Testis (tissue), 5 donors: ENCODE measurements at places on chromosomes 3 and 15. TPM values are rescaled to one million over a fixed set of nuclear protein-coding genes. Genes with fewer than 3 reads are reported as not detected.

Gene CERS3
- 17.8 TPM for total RNA-seq

- DNase-seq = no peak
Measured at GRCh38 chr3:122989856-122990575, 37.5 kb downstream of the SEMA5B start.

DNA sequence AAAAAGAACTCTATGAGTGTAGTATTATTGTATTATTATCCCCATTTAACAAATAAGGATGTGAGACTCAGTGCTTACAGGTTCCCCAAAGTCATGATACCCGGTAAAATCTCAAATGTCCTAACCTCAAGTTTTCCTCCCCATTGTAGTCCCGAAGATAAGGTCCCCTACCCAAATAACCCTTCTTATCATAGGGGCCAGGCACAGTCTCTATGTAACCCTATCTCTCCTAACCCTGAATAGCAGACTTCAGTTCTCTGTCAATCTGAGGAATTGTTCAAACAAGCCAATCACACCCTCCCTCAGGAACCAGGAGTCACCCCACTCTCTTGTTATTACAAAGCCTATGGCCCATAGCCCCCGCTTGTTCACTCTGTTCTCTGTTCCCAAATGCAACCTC is 10.5 kb upstream of the SUSD5 start:
- no peak for DNase-seq

GRCh38 chr15:79168922-79169456 is 78.4 kb upstream of the RASGRF1 start:
- DNase-seq = peak; percentile 48

Gene ABHD6
- total RNA-seq = 12.1 TPM

GRCh38 chr15:56249092-56249491 is 5.4 kb upstream of the RFX7 start:
- no peak for DNase-seq

DNA sequence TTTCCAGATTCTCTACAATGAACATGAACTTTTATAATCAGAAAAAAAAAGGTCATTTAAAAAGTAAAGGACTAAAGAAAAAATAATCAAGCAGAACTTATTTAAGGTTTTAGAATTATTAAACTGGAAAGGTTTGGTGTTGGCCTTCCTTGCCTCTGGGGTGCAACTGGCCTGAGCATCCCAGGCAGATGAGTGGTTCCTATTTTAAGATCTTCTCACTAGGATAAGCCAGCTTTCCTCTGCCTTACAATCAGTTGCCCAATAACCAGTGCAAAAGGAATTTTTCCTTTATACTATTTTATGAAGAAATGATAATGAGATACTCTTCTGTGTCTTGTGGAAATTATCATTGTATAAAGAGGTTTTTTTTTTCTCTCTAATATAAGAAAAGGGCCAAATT is 56.6 kb downstream of the SEC22A start:
- DNase-seq = no peak

Gene PAQR9
- 16.8 TPM for total RNA-seq

GRCh38 chr15:63600001-63600615 is 2.9 kb downstream of the FBXL22 start:
- no peak for DNase-seq

GRCh38 chr3:52798376-52798977 is 3.9 kb downstream of the ITIH3 start:
- DNase-seq = no peak

Gene MYL3
- 3.0 TPM for total RNA-seq

- no peak for DNase-seq
Measured at GRCh38 chr3:55511895-55512570, 24.9 kb upstream of the WNT5A start.

DNA sequence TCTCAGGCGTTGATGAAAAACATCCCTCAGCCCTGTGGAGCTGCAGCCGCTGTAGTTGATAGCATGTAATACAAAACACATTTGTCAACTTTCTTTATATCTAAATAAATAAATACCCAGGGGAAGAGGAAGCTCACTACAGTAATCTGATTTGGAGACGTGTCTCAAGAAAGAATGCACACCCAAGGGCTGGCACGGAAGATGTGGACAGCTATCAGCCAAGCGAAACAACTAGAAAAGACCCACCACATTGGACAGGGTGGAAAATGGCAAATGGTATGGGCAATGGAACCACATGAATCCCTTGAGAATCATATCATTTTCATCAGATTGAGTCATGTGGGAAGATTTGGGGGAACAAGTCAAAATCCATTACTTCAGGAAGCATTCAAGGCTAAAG is 43.1 kb upstream of the ALDH1A3 start:
- no peak for DNase-seq

- no peak for DNase-seq
Measured at GRCh38 chr15:53911431-53911830, 66.8 kb upstream of the UNC13C start.

DNA sequence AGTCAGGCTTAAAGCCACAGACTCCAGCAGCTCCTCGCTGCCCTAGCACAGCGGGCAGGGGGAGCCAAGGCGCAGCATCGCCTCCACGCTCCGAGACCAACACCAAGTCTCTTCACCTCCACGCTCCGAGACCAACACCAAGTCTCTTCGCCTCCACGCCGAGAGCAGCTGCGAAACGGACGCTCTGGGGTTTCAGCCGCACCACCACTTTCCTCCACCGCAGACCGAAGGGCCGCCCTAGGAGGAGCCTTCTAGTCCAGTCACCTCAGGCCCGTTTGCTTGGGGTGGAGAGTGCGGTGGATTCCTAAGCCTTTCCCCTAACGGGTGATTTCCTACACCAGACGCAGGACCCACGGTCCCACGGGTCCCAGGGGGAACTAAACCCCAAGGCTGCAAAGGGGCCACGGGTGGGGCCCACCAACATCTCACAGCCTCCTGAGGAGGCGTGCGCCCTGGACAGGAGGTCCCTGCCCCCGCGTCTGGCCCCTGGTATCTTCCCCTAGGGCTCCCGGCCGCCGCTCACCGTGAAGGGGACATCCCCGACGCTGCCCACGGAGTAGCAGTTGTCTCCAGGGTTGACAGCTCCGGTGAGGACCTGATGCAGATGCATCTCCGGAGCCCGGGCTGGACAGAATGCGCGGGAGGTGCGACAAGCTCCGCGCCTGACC is 501 bp downstream of the DMXL2 start:
- peak; percentile 65 for DNase-seq

DNA sequence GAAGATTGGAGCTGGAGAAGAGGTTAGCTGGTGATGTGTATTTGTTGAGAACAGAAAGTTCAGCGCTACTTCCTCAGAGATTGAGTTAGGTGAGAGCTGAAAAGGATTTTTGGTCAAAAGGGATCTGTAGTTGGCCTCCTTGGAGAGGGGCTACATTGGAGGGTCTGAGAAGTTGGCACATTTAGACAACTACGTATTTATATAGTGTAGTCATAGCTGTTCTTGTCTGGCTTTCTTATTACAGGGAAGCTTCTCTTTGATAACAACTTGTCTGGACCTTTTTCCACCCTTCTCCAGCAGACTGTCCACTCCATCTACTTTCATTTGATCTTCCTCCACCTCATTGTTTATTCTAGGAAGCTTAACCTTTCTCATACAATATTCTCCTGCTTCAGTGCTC is 43.7 kb downstream of the KAT2B start:
- DNase-seq = no peak

DNA sequence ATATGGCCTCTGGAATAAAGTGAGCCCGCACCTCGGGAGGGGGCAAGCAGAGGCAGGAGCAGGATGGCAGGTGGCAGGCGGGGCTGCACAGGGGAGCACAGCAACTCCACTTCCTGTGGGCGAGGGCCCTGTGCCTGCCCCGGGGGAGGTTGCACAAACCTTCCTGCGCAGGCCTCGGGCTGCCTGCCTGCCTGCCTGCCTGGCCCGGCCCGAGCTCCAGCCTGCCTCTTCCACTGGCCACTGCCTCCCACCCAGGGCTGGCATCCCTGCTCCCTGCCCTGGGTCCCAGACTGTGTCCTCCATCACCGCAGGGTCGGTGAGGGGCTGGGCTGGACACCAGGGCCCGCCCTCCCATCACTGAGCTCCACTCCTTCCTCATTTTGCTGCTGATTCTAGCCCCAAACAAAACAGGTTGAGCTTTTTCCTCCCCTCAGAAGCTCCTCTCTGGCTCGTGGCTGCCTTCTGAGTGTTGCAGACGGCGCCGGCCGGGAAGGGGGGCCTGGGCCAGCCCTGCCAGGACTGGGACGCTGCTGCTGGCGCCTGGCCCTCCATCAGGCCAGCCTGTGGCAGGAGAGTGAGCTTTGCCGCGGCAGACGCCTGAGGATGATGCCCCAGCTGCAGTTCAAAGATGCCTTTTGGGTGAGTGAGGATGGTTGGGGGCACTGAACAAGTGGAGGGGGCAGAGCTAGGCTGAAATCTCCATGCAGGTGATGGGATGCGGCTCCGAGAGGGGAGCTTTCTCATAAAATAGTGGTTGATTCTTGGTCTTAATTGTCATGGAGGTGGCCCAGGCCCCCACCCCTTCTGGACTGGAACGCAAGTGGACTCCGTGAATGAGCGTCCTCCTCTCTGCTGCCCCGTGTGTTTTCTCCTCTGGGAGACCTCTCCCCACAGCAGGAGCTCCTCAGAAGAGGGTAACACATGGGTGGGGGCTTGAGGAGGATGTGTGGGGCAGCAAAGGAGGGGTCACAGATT is at the start of gene PSTPIP1:
TSS of gene PSTPIP1 (plus strand) at position 156 of the 975 bp plus-strand sequence. CDS start at position 604, 448 bp downstream.
- no peak for DNase-seq

- no peak for DNase-seq
Measured at GRCh38 chr3:102478160-102478559, 43.3 kb downstream of the ZPLD1 start.

Gene TF
- total RNA-seq = 53.1 TPM

Gene FEZF2
- total RNA-seq = not detected

DNA sequence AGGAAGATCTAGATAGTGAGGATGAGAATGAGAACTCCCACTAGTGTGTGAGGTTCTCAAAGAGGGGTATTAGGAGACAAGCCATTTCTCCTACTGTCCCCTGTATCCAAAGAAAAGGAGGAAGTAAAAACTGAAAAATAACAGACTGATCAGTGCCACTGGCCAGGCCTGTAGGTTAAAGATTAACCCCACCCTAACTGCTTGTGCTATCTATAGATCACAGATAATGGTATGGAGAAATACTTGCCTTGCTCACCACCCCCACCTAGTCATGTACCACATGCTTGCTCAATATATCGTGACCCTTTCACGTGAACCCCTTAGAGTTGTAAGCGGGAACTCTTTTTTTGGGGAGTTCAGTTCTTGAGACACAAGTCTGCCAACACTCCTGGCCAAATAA is 519.7 kb upstream of the FRG2C start:
- DNase-seq = no peak

DNA sequence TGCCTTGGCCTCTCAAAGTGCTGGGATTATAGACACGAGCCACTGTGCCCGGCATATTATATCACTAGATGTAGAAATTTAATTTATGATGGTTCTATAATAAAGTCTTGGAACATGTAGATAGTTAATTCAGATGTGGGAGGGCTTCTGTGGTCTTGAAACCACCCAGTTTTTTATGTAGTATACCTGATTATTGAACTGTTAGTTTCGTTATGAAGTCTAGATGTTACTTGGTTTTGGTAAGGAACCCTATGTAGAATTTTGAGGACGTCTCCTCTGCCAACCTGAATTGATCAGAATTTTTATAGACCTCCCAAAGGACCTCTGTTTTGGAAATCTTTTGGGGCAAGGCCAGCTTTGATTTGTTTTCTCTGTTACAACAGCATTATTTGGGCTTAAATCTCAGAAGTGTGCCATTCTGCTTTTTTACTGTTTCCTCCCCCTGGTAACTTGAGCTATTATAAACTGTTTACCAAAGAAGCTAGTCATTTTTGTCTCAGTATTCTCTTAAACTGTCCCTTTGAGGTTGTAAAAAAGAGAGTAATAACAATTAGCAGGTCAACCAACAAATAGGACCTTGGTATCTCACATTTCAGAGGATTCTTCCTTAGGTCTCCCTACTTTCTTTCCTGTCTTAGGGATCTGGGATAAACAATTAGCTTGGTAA is 20.8 kb downstream of the AKAP13 start:
- DNase-seq = no peak

Gene CISH
- total RNA-seq = 1.3 TPM

Gene PRRT3
- total RNA-seq = 7.2 TPM

Gene DCBLD2
- total RNA-seq = 161 TPM

DNA sequence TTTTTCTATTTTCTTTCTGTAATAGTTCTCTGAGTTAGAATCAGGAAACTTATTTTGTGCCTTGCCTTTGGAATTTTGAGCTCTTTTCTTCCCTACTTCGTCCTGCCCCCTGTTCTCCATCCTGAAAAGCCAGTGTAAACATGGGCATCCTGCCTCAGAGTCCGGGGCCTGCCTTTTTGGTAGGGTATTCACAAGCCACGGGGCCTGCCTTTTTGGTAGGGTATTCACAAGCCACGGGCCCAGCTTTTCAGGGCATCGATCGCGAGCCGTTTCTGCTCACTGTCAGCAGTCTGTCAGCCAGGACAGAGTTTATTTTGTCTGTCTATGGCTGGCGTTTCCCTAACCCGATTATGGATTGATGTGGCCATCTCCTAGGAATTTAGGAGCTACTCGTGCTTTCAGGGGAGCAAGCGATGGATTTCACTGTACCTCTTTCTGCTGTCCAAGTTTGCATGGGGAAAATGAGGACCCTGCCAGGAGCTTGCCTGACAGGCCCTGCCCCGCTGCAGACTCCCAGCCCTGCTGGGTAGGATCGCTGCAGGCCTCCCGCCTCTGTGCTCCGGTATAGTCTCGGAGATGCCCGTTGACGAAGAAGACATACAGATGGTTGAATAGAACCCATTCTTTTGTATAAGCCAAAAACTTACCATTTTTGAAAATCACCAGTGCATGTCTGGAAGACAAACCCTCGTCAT is 12.8 kb downstream of the SYNM start:
- no peak for DNase-seq

GRCh38 chr3:15300323-15301078 is 31.9 kb downstream of the SH3BP5 start:
- no peak for DNase-seq

Gene ACTL6A
- total RNA-seq = 68.4 TPM

GRCh38 chr15:74548241-74548640 is 7.2 kb downstream of the ARID3B start:
- DNase-seq = no peak

- no peak for DNase-seq
Measured at GRCh38 chr15:65839354-65839901, 29.9 kb upstream of the RAB11A start.

GRCh38 chr3:195030791-195031321 is 240.1 kb downstream of the XXYLT1 start:
- no peak for DNase-seq

DNA sequence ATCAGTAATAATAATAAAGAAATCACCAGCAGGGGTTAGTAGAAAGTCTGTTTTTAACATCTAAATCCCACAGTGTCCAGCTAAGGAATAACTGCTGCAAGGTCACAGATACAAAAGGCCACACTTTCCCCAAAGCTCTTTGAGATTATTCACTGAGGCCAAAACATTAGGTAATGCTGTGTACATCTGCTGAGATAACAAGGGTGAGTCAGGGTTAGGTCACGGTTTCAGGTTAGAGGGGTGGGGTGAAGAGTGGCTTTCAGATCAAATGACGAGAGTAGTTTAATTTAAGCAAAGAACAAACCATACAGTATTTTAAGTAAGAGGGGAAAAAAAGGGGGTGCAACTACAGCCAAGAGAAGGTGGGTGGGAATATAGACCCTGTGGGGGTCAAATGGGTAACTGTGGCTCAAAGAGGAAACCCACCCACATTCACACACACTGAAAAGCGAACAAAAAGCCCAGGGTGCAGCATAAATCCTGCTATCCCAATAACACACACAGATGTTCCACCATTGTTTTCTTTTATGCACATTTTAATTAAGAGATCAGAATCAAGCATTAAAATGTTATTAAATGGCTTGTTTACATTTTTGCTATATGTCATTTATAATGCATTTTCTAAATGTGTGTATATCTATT is 412.9 kb downstream of the TIGIT start:
- DNase-seq = no peak

- no peak for DNase-seq
Measured at GRCh38 chr15:60554494-60554893, 75.6 kb upstream of the ICE2 start.
